Sciatic nerve (tissue), 2 donors: ENCODE measurements at places on chromosomes 6 and 20. TPM values are rescaled to one million over a fixed set of nuclear protein-coding genes. Genes with fewer than 3 reads are reported as not detected.
A peak's percentile ranks its signal among the peaks of the same experiment; 100 is the strongest.

The CALHM6 gene
- total RNA-seq: 5.5 TPM

The KCNQ2 gene
- total RNA-seq: not detected

The PRSS16 gene
- total RNA-seq: 0.67 TPM

- no peak for DNase-seq
Measured at GRCh38 chr6:126131246-126131645, 144.9 kb downstream of the TRMT11 start.

- DNase-seq: peak; percentile 68
Measured at GRCh38 chr20:38805502-38805957, at the start of gene PPP1R16B. Gene PPP1R16B (plus strand): TSS chr20:38805697. CDS start chr20:38835926, 30,229 bp downstream.

- DNase-seq: no peak
Measured at GRCh38 chr20:64133951-64134407, 26.6 kb upstream of the NPBWR2 start.

DNA sequence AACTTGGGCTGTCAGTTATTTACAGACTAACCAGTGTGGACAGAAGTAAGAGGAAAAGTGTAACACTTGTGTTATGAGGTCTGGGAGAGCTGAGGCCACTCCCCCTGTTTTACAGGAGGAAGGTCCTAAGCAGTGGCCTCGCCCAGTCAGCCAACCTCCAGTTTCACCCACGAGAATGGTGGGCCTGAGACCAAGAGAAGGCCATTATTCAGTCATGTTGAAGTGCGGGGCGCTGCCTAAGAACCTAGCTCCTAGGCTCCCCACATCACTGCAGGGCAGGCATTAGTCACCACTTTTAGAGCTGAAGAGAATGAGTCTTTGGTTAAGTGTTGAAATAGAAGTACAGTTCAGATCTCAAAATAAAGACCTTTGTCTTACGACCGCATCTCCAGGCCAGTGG, 27.9 kb downstream of the CDYL start:
- DNase-seq: no peak

DNA sequence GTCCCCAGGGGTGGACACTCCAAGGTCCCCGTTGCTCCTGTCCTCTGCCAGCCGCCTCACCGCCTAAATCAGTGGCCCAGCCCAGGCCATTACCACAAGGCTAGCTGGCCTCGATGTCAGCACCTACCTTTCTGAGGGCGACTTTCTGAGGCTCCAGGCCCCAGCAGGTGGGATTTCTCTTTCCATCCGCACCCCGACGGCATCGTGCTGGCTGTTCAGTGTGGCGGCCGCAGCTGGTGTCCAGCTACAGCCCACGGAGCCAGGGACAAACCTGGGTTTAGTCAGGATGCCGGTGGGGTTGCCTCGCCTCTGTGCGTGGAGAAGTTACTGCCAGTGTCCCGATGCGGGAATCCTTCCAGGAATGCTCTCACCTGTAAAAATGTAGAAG, 60.8 kb downstream of the ERMARD start:
- DNase-seq: no peak

DNA sequence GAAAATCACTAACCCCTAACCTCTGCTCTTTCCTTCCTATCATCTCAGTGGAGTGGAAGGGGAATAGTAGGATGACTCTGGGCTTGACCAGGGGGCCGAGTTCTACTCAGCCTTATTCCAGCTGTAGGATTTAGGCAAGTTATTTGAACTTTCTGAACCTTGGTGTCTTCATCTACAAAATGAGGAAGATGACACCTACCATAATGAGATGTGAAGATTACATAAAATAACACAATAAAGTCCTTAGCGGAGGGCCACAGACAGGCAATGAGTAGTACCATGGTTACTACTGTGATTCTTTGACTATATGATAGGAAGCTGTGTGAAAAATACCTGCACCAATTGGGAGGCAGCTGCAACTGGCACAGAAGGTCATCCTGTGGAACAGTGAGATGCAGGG, 53.6 kb upstream of the PIM1 start:
- no peak for DNase-seq

The AVP gene
- not detected for total RNA-seq

The SERAC1 gene
- 9.4 TPM for total RNA-seq

DNA sequence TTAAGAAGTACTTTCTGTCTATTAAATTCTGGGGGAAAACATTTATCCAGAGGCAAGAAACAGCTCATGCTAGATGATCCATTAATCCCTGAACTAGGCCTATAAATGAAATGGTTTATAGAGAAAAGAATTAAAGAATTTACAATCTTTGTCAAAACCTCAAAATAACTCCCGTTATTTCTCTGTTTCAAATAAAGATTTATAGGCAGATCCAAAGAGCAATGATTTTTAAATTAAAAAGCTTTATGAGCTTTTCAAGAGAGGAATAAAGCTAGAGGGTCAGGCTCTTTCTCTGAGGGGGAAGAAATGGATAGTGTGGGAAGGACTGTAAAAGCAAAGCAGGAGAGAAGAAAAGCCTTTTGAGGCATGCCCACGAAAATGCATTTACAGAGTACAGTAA, 82.5 kb upstream of the OGFRL1 start:
- no peak for DNase-seq

The SSTR4 gene
- total RNA-seq: not detected

GRCh38 chr20:44051661-44052000, 135.4 kb downstream of the JPH2 start:
- DNase-seq: peak; percentile 33

The EPB41L1 gene
- 53.2 TPM for total RNA-seq

GRCh38 chr20:62104791-62105345, 17.4 kb upstream of the LSM14B start:
- no peak for DNase-seq

DNA sequence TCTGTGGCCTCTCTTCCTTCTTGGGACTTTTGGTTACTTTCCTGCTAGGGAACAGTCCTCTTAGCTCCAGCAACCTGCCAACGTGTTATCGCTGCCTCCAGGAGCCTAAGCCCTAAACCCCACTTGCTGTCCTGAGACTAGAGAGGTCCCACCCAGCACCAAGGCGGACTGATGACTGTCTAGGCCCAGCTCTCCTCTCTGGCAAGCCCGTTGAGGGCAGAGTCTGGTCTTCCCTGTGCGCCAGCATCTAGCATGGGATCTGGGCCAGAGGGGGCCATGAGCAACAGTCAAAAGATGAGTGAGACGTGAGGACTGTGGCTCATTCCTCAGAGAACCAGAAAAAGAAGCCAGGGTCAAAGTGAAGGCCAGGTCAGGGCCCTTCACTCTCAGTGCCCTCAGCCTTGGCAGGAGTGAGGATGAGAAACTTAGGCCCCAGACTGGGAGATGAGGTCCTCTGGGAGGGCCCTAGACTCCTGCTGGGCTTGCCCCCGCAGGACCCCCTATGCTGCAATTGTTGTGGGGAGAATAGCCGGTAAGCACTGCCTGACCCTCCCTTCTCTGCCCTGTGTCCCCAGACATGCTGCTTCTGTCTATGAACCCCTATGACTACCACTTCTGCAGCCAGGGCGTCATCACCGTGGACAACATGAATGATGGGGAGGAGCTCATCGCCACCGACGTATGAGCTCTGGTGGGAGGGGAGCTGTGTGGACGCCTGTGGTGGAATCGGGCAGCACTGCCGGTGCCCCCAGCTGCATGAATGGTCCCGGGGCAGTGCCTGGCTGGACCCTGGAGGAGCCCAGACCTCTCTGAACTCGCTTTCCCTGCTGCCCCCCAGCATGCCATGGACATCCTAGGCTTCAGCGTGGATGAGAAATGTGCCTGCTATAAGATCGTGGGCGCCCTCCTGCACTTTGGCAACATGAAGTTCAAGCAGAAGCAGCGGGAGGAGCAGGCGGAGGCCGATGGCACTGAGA, 30.9 kb downstream of the MYH7B start:
- no peak for DNase-seq

GRCh38 chr20:34396408-34396807, 33.3 kb downstream of the ITCH start:
- DNase-seq: no peak

The SAMD10 gene
- total RNA-seq: 2.9 TPM

GRCh38 chr6:56368491-56368890, 121.1 kb upstream of the COL21A1 start:
- no peak for DNase-seq

- DNase-seq: no peak
Measured at GRCh38 chr6:22808466-22808865, 239.1 kb downstream of the HDGFL1 start.

GRCh38 chr20:20491110-20491783, 123.3 kb downstream of the INSM1 start:
- DNase-seq: no peak

The ETV7 gene
- total RNA-seq: 6.7 TPM

DNA sequence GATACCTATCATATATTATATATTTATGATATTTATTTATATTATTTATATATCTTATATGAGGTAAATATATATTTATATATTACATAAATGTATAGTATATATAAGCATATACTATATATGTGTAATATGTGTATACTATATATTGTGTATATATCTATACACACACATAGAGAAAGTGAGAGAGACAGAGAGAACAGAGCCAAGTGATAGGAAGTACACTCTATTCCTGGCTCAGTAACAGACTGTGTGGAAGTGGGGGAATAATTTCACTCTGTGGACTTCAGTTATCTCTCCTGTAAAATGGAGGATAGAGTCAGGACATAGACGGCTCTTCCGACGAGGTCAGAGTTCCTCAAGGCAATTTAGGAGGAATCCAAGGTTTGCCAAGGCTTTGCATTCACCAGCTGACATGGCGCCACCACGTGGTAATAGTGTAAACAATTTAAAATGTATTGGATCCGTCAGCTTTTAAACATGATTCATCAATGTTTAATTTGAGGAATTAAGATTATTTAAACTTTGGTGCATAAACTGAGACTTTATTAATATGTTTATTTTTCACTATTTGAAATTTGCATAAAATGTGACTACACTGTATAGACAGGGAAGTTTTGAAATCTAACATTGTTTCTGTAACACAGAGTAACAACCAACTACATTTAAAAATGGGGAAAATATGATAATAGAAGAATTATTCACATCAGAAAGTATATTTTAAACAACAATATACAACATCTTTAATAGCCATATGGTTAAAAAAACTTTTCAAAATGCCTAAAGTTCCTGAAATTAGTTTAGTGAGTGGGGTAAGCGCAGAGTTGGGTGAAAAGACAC, 75.4 kb upstream of the TMEM244 start:
- DNase-seq: no peak

The NKX2-4 gene
- total RNA-seq: not detected

- DNase-seq: no peak
Measured at GRCh38 chr6:140977403-140977802, 1155.3 kb upstream of the GJE1 start.

The GLO1 gene
- total RNA-seq: 60.3 TPM

- DNase-seq: no peak
Measured at GRCh38 chr20:43262341-43262740, 72.6 kb upstream of the PTPRT start.

DNA sequence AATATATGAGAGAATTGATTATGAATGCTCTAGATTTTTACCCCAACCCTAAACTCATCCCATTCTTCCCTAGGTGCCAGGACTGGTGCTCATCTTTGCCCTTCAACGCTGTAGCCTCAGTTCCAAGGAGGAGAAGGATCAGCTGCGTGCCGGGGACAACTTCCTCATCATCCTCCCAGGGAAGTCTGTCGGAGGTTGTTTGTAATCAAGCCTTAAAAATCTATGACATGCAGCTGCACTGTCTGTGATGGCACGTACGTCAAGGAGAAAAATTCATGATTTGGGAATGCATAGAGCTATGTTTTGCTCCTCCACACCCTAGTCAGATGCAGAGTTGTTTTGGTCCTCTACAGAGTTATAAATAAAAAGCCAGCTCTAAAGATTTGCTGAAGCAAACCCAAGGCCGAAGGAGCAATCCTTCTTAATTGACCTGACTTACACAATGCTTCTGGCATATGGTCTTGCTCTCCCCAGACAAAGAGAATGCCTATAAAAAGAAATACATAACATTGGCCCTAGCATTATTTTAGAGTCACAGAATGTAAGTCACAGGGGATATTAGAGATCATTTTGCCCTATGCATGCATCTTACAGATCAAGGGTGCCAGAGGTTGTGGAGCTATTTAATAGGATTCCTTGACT, 244.2 kb downstream of the HIVEP2 start:
- no peak for DNase-seq

DNA sequence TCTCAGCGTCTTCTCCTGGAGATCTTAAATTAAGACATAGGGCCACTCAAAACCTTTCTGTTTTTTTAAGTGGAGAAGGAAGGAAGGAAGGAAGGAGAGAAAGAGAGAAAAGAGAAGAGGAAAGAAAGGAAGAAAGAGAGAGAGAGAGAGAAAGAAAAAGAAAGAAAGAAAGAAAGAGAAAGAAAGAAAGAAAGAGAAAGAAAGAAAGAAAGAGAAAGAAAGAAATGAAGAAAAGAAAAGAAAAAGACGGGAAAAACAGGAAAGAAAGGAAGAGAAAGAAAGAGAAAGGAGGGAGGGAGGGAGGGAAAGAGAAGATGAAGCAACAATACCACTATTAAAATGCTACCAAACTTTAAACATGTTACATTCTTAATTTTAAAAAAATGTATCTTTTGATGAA, 336.5 kb upstream of the ARID1B start:
- no peak for DNase-seq

- no peak for DNase-seq
Measured at GRCh38 chr20:54212226-54212625, 4.3 kb downstream of the PFDN4 start.

- DNase-seq: no peak
Measured at GRCh38 chr20:59703046-59703445, 98.7 kb downstream of the PHACTR3 start.

The PLTP gene
- total RNA-seq: 95.4 TPM

The FBXO5 gene
- 5.1 TPM for total RNA-seq

DNA sequence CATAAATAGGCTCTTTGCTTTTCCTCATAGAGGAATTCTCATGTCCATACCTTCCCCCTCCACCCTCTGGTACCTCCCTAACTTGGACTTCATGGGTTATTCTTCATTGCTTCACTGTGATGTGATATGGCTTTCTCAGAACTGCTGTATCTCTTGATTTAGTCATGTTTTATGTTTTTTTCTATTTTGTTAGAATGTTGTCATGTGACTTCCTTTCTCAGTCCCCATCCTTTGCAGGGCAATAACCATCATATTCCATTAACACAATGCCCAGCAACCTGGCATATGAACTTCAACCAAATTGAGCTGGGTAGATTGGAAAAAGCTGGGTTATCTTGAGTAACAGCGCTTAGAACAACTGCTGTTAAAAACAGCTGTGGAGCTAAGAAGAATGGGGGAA, 190.9 kb upstream of the PRSS16 start:
- no peak for DNase-seq

- no peak for DNase-seq
Measured at GRCh38 chr20:227439-228105, 514 bp downstream of the DEFB129 start.

The PRL gene
- 0.36 TPM for total RNA-seq

DNA sequence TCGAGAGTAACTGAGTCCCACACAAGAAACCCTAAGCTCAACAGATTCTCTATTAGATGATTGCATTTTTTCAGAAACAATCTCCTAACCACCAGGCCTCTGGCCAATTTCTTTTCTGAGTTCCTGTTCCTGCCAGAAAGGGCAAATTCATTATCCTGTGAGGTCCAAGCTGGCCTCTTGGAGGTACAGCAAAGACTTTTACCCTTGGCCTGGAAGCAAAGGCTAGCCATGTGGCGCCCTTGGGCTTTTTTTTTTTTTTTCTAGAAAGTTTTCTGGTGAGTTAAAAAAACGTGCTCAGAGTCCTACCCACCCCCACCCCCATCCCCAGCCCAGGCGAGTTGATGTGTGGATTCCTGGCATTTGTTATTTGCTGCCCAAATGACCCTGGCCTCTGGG, 59.0 kb upstream of the EEF1A1 start:
- DNase-seq: no peak

The TPD52L1 gene
- 38.1 TPM for total RNA-seq
